ENCODE measurements at places on chromosomes 2 and 18. TPM values are rescaled to one million over a fixed set of nuclear protein-coding genes. Genes with fewer than 3 reads are reported as not detected.

PSMA8 gene
- 0.07 TPM for polyA plus RNA-seq

- DNase-seq: no peak
Observed at GRCh38 chr2:8993902-8994278, 9.6 kb downstream of the MBOAT2 start.

ZNF407 gene
- 2.5 TPM for polyA plus RNA-seq

GRCh38 chr2:155384555-155385123, 686.1 kb downstream of the KCNJ3 start:
- no peak for DNase-seq

DNA sequence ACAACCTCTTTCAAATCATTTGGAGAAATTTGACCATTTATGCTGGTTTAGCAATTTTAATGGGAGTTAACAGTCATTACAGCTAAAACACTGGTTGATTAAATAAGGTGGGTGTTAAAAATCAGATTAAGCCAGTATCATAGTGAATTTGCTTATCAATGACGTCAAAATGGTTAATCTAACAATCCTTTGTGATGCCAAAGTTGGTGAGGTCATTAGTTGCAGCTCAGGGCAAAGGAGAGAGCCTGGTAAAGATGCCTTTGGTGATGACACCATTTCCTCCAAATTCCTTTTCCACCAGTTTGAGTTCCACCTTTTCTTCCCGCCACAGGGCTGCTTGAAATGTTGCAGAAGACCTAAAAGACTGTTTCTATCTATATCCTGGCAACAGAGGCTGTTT, 757.1 kb upstream of the PIK3C3 start:
- no peak for DNase-seq

DNA sequence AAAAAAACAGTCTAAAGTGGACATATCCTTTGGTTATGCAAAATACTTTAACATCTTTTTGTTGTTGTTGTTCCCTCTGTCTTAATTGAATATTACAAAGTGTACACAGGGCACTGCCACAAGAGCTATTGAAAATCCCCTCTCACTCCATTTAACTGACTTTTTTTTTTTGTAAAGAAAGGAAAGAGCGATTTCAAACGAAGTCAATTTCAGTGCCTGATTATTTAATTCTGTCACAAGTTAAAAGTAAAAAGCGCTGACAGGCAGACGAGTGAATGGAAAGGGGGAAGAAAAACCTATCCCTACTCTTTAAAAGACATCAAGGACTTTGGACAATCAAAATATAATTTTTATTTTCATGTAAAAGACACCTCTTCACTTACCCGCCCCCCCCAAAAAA, 1.9 kb downstream of the FIGN start:
- no peak for DNase-seq

DNA sequence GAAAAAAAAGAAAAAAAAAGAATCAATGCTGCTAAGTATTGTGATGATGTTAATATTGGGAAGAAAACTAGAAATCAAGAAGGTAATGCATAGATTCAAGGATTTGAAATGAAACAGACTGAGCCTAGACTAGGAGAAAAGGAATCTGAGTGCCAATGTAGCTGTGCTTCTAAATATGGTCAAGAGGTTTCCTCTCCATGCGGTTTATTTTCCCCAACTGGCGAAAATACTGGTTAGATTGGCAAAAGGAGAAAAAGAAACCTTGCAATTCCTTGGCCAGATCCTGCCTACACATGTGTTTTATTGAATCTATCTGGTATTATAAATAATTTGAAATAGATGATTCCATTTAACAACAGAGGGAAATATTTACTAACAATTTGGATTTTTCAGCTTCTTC, 5.7 kb downstream of the SCN3A start:
- DNase-seq: no peak

GRCh38 chr2:83860320-83860719, 598.8 kb downstream of the SUCLG1 start:
- no peak for DNase-seq

GRCh38 chr2:71240794-71241193, 13.9 kb upstream of the PAIP2B start:
- peak; percentile 2 for DNase-seq

GRCh38 chr2:207926133-207926988, 99.0 kb downstream of the PLEKHM3 start:
- peak; percentile 93 for DNase-seq

- no peak for DNase-seq
Observed at GRCh38 chr18:44811572-44812125, 131.0 kb downstream of the SETBP1 start.

DNA sequence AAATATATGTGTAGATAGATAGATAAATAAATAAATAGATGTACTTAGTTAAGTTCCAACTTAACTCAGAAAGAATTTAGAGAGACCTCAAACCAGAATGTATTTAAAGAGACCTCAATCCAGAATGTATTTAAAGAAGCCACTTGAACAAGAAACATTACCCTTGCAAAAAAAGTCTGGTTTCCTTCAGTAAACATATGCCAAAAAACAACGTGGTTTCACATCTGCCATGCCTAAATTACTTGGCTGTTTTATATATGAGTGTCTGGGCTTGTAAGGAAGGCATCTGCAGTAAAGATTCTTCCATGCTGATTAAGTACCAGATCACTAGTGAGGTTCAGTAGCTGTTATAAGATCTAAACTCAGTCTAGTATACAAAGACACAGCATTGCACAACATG, 29.1 kb upstream of the RPE start:
- DNase-seq: no peak

DNA sequence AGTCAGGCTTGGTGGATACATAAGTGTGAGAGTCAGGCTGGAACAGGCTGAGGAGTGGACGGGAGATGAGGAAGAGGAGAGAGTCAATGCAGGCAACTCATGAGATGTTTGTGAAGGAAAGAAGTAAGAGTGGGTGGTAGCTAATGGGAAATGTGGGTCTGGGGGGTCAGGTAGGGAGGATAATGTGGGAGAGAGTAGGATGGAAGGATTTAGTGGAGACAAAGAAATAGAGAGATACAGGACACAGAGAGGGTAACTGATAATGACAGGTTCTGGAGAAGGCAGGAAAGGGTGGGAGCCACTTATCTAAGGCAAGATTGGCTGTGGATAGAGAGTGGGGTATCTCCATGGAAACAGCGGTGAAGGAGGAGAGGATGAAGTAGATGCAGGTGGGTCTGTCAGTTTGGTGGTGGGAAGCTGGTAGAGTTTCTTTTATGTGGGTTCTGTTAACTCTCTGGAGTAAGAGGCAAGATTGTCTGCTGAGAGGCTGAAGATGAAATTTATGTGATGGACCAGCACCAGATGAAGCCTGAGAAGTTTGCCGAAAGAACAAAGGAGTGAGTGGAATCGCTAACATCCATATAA, 190.6 kb upstream of the SPRED2 start:
- DNase-seq: no peak

Data from adrenal gland (tissue), 19 donors.